ENCODE measurements at places on chromosomes 11 and 22. TPM values are rescaled to one million over a fixed set of nuclear protein-coding genes. Genes with fewer than 3 reads are reported as not detected.

DNA sequence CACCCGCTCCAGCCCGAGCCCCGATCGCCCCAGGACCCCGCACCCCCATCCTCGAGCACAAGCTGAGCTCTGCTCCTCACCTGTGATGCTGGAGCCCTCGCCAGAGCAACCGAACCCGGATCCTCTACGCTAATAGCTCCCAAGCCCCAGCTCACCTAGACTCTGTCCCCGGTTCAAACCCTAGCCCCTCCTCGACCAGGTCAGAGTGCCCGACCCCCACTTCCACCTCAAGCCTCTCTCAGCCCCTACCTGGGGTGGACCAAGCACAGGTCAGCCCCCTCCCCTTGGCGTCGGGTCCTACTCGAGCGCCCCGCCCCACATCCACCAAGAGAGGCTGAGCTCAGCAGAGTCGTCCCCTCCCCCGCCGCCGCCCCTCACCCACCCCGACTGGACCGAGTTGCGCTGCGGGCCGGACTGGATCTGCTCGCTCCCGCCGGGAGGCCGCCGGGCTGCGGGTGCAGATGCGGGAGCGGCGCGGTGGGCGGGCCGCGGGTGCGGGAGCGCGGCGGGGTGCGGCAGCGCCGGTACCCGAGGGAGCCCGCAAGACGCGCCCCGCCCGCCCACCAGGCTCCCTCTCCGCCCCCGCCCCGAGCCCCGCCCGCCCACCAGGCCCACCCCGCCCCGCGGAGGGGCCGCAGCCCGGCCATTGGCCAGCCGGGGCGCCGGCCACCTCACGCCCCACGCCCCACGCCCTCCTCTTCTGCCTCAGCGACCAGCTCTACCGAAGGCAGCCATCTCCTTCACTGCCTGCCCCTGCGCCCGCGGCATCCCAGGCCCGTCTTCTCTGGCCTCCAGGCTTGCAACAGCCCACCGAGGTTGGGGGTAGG is 577 bp upstream of the DKK3 start:
- peak; percentile 92 for DNase-seq

PHLDA2 gene
- 3.8 TPM for total RNA-seq

ARL2 gene
- 78.5 TPM for total RNA-seq

GRCh38 chr11:113577356-113578032 is 102.3 kb upstream of the DRD2 start:
- peak; percentile 52 for DNase-seq

DNA sequence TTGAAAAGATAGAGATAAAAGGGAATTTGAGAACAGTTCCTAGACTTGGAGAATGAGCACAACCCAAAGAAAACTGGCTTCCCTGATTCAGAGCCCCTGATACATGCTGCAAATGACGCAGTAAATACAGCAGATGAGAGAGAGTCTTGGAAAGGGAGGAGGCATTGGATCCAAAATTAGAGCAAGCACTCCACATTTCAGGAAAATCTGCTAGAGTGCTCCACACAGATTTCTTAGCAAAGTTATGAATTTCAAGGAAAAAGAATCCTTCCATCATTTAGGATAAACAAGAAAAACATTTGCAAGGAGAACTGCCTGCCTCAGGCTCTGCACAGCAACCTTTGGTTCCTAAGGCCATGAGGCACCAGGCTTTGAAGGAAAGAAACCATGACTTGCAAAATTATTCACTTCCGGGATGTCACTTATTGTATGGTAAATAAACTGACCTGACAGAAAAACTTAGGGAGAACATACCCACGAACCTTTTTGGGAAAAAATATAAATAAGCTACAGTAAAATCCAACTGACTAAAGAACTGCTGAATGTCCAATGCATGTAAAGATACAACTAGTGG is 89.8 kb upstream of the RTL6 start:
- no peak for DNase-seq

ABCG4 gene
- total RNA-seq = under 0.01 TPM

DNA sequence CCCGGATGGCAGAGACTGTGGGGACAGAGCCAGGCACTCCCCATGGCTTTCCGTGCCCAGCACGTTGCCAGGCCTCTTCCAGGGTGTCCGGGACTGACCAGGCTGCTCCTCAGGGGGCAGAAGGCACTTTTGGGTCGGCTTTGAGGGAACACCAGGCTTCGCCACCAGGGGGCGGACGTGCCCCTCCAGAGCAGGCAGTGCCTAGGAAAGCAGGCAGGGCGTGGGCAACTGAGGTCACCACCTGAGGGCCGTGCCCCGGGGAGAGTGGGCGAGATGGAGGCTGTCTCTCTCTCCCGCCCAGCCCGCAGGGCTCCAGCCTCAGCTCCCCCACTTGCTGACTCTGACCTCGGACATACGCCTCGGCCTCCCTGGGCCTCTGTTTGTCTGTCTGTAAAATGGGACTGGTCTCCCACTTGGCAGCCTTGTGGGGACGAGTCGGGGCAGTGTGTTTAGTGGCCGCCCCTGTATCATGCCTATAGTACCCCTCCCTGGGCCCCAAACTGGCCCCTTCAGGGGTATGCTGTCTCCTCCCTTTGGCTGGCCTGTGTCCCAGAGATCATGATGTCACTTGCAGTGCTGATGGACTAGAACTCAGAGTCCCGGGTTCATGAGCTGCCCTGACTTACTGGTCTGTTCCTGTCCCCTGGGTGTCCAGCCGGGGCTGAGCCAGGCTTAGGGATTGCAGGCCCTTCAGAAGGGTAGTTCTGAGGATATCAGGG is 4.4 kb upstream of the PRR5 start:
- DNase-seq = peak; percentile 99

GRCh38 chr22:17753401-17753989 is 20.8 kb downstream of the BID start:
- peak; percentile 93 for DNase-seq

SLC22A12 gene
- total RNA-seq = not detected

DNA sequence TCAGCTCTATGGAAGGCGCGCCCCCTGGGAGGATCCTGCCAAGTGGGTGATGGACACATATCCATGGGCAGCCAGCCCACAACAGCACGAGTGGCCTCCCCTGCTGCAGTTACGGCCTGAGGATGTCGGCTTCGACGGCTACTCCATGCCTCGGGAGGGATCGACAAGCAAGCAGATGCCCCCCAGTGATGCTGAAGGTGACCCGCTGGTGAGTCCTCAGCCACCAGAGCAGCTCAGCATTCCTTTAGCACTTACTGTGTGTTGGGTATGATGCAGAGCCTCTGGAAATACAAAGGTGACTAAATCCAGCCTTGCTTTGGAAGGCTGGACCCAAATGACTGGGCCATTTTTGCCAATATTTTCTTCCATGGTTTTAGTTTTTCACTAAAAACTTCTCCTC is 45.7 kb downstream of the DBX1 start:
- DNase-seq = peak; percentile 84

DNA sequence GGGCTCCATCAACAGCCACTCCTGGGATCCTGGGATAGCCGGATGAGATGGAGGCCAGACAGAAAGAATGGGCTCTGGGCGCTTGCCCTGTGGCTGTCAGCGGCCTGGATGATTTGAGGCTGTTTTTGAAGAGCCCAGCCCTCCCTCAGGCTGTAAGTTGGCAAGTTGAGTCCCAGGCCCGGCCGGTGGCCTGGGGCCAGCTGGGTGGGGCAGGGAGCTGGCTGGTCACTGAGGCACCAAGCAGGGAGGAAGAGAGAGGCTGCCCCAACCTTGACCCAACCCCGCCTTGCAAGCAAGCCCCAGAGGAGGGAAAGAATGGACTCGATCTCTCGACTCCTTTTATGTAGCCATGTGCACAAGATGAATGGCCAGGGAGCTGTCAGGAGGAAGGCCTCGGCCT is 34.9 kb downstream of the RIBC2 start:
- DNase-seq = peak; percentile 63

DNA sequence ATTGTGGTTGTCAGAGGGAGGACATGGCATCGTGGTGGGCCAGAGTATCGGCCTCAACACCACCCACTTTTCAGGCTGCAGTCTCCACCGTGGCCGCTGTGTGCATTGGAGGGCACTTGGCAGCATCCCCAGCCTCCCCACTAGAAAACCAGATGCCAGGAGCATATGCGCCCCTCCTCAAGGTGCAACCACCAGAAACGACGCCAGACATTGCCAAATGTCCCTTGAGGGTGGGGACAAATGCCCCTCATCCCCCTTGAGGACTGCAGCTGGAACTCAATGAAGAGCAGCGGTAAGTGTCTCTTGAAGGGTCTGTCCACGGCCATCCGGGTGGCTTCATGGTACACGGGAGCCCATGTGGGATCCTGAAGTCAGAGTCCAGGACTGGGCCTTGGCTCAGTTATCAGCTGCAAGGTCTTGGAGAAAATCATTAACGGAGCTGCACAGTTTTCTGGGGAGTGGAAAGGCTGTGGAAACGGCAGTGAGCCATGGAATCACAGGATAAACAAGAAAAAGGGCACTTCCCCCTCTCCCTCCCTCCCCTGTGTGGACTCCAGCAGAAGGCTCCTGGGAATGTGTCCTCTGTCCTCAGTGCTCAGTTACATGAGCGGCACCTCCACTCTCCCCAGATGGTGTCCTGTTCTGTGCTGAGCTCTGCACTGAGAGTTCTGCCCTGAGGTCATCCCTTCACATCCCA is 324.4 kb upstream of the B3GAT1 start:
- no peak for DNase-seq

PDXP gene
- total RNA-seq = 5.0 TPM

- no peak for DNase-seq
Observed at GRCh38 chr22:16962501-16962900, 45.5 kb downstream of the GAB4 start.

CRY2 gene
- 21.8 TPM for total RNA-seq

CHRDL2 gene
- not detected for total RNA-seq

DNA sequence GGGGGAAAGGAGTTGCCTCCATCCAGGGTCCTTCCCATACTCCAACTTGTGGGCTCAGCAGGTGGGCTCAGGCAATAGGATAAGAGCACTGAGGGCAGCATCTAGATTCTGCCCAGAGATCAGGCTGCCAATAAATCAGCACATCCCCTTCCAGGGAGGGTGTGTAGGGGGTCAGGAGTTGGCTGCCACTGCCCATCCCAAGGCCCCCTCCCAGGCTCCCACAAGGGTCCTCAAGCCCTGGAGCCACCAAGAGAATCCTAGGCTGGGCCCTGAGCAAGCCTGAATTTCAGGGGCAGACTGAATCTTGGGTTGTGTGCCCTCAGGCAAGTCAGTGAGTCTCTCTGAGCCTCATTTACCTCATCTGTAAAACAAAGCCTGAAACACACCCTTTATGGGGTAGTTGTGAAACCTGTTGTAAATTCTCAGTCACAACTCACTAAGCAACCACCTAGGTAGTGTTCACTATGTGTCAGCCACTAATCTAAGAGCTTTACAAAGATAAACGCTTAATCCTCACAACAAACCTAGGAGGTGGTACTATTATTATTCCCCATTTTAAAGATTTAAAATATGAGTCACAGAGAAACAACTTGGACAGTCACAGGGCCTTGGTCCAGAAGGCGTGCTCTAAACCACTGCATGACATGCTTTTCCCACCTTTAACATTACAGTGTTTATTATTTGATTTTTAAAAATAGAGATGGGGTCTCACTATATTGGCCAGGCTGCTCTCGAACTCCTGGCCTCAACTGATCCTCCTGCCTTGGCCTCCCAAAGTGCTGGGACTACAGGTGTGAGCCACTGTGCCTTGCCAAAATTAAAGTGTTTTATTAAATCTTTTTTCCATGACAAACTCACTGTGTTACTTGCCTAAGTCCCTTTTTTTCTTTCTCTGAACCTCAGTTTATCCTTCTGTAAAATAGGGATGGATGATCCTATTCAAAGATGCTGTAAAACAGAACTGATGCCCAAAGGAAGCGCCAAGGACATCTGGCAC is 36.2 kb downstream of the LMO1 start:
- DNase-seq = peak; percentile 92

GRCh38 chr11:29447821-29448220 is 569.0 kb downstream of the KCNA4 start:
- DNase-seq = no peak

DNA sequence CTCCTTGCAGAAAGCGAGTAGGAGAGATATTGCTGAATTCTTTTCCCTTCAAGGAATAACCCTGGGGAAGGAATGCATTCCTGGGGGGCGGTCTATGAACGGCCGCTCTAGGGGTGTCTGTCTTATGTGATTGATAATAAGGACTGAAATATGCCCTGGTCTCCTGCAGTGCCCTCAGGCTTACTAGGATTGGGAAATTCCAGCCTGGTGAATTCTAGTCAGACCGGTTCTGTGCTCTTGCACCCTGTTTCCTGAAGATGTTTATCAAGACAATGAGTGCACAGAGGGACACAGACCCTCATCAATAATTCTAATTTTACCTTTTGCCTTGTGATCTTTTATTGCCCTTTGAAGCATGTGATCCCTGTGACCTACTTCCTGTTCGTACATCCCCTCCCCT is 140.7 kb downstream of the LUZP2 start:
- DNase-seq = no peak

- DNase-seq = peak; percentile 73
Observed at GRCh38 chr11:85805387-85805786, 5.6 kb downstream of the SYTL2 start.

DNA sequence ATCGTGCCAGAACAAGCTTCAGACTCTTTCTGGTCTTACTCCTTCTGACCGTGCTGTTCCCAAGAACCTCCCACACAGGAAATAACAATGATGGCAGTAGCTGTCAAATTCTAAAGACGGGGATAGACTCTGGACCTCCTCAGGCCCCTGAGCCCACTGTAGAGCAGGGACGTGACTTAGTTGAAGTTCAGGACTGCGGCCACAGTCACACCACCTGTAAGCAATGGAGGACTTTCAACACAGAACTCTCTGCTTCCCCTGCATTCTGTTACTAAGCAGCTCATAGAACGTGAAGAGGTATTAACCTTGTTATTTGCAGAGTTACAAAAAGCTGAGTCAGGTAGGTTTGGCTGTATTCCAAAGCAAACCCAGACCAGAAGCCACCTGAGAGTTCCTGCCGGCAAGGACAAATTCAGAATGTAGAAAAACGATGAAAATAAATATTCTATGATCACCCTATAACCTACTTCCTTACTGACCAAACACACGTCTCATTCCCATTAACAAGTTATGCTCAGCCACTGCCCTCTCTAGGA is 12.7 kb downstream of the TMEM45B start:
- DNase-seq = no peak

GRCh38 chr11:17314232-17314547 is 37.4 kb upstream of the NCR3LG1 start:
- DNase-seq = peak; percentile 80

DNA sequence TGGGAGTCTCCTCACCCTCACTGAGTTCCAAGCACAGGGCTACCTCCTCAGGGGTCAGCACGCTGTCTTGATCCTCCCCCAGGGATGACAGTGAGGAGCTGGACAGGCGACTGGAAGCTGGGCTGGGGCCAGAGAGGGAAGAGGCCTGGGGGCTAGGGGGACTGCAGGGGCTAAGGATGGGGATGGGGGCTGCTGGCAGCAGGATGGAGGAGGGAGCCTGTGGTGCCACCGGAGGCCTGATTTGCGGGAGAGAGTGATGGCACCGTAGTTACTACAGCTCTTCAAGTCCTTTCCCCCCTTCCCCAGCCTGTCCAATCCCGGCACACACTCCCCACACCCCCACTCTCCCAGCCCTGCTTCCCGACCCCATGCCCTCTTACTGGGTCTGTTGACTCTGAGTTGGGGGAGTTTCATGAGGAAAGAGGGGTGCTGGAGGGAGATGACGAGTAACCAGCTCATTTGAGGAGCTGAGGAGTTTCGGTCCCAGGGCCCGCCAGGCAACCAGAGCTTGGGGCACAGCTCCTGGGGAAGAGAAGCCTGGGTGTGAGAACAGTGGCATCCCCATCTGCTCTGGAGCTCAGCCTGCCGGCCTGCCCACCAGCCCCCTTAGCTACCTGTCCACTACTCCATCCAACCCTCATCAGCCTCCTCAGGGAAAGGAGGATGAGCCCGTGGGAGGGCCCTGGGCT is 10.5 kb downstream of the ROBO4 start:
- peak; percentile 64 for DNase-seq

All from osteoblast (primary cell).